ENCODE measurements at places on chromosomes 1 and 21. TPM values are rescaled to one million over a fixed set of nuclear protein-coding genes. Genes with fewer than 3 reads are reported as not detected.

The FALEC gene
- total RNA-seq: not detected

The GPR161 gene
- 0.51 TPM for total RNA-seq

The F3 gene
- total RNA-seq: 0.07 TPM

The CDC42BPA gene
- 1.2 TPM for total RNA-seq

The HSPA6 gene
- total RNA-seq: 1.2 TPM

The OR2W3 gene
- total RNA-seq: 0.21 TPM

The POU3F1 gene
- 1.4 TPM for total RNA-seq

GRCh38 chr1:206736878-206737728 lies 33.5 kb upstream of the IL19 start:
- H3K4me3 ChIP-seq: peak overlapping the region; percentile 7
- peak overlapping the region; percentile 12 for H3K27ac ChIP-seq
- H3K27me3 ChIP-seq: no peaks in the 10 kb centered on the region
- peaks cover 70% of the 10 kb centered on the region for H3K4me1 ChIP-seq

DNA sequence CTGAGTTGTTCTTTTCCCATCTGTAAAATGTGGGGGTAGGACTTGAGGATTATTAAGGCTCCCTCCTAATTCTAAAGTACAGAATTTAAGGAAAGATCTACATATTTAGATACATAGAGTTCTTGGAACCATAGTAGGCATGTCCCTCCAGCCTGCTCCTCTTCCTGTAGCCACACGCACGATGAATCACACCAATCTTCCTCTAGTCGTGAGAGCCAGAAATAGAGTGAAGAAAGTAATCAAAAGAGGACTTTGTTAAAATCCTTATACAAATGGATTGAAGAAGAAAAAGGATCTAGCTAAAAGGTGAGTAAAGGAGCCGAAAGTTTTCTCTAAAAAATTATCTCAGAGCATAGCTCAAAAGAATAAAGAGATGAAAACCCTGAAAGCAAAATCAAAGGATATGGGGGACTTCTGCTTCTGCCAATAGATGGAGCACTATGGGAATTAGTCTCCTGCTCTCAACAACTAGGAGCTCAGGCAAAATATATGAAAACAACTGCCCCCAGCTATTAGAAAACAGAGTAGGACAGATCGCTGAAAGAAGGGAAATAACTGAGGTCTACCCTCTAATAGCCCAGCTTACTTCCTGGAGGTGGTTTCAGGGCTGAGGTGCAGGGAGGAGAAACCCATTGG lies 8.5 kb downstream of the C1orf141 start:
- peak; percentile 48 for DNase-seq
- H3K4me3 ChIP-seq: no peak overlapping the region
- H3K27me3 ChIP-seq: no peaks in the 10 kb centered on the region
- H3K4me1 ChIP-seq: peaks cover 5% of the 10 kb centered on the region
- no peaks in the 10 kb centered on the region for H3K36me3 ChIP-seq

- H3K27me3 ChIP-seq: no peaks in the 10 kb centered on the region
- no peak overlapping the region for H3K27ac ChIP-seq
- H3K4me3 ChIP-seq: no peak overlapping the region
- no peak for DNase-seq
- H3K36me3 ChIP-seq: peaks cover 11% of the 10 kb centered on the region
These were observed 45.7 kb downstream of the EEIG2 start for GRCh38 chr1:108605633-108606032.

DNA sequence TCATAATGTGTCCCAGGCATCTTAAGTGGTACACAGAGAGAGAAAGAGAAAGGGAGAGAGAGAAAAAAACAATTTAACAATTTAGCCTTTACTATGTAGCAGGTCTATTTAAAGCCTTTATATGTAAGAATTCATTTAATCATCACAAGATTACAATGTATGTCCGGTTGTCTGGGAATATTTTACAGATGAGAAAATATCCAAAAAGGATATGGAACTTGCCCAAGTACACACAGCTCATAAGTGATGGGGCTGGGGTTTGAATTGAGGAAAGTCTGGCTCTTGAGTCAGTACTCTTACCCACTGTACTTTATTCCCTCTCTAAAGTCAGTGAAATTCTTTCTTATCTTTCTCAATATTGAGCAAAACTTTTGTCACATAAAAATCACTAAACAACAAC lies 104.6 kb downstream of the LYPLAL1 start:
- H3K4me3 ChIP-seq: no peak overlapping the region
- no peaks in the 10 kb centered on the region for H3K27me3 ChIP-seq
- no peak overlapping the region for H3K27ac ChIP-seq
- H3K4me1 ChIP-seq: no peaks in the 10 kb centered on the region

GRCh38 chr1:146021622-146022402 lies at the start of gene HJV:
Gene HJV, minus strand, starts transcription at chr1:146021735. Its CDS starts 1,504 bp downstream, at chr1:146020231.
- no peak within 1 kb of the TSS for H3K27ac ChIP-seq
- H3K36me3 ChIP-seq: no peaks in the 10 kb centered on the region
- peaks cover 76% of the 10 kb centered on the region for H3K27me3 ChIP-seq
- H3K4me3 ChIP-seq: no peak within 1 kb of the TSS
- peaks cover 10% of the 10 kb centered on the region for H3K4me1 ChIP-seq

DNA sequence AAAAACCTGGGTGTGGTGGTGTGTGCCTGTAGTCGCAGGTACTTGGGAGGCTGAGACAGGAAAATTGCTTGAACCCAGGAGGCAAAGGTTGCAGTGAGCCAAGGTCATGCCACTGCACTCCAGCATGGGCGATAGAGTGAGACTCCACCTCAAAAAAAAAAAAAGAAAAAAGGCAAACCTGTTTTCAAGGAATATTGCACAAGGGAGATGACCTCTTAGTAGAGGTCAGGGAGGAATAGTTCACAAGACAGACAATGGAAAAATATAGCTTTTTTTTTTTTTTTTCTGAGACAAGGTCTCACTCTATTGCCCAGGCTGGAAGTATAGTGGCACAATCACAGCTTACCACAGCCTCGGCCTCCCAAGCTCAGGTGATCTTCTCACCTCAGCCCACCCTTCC lies 22.5 kb upstream of the SUCO start:
- no peak overlapping the region for H3K27ac ChIP-seq
- peaks cover 14% of the 10 kb centered on the region for H3K27me3 ChIP-seq
- H3K4me3 ChIP-seq: no peak overlapping the region
- H3K36me3 ChIP-seq: no peaks in the 10 kb centered on the region
- DNase-seq: no peak
- no peaks in the 10 kb centered on the region for H3K4me1 ChIP-seq

GRCh38 chr1:67639361-67639760 lies 45.6 kb upstream of the GADD45A start:
- peaks cover 2% of the 10 kb centered on the region for H3K4me1 ChIP-seq
- no peak overlapping the region for H3K27ac ChIP-seq
- H3K27me3 ChIP-seq: peaks cover 14% of the 10 kb centered on the region
- no peaks in the 10 kb centered on the region for H3K36me3 ChIP-seq

DNA sequence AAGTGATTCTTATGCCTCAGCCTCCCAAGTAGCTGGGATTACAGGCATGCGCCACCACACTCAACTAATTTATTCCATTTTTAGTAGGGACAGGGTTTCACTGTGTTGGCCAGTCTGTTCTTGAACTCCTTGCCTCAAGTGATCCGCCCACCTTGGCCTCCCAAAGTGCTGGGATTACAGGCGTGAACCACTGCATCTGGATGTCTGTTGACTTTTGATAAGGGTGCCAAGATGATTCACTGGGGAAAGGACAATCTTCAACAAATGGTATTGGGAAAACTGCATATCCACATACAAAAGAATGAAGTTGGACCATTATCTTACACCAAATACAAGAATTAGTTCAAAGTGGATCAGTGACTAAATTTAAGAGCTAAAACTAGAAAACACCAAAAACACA lies 19.8 kb downstream of the RO60 start:
- H3K4me3 ChIP-seq: no peak overlapping the region
- no peak overlapping the region for H3K27ac ChIP-seq
- no peak for DNase-seq

GRCh38 chr1:186194107-186194756 lies 180.8 kb downstream of the TPR start:
- peaks cover 17% of the 10 kb centered on the region for H3K27me3 ChIP-seq
- no peak overlapping the region for H3K4me3 ChIP-seq
- no peak for DNase-seq
- H3K27ac ChIP-seq: no peak overlapping the region
- no peaks in the 10 kb centered on the region for H3K36me3 ChIP-seq
- H3K4me1 ChIP-seq: no peaks in the 10 kb centered on the region

- H3K27me3 ChIP-seq: peaks cover 20% of the 10 kb centered on the region
- H3K36me3 ChIP-seq: no peaks in the 10 kb centered on the region
- H3K27ac ChIP-seq: no peak overlapping the region
- no peak overlapping the region for H3K4me3 ChIP-seq
These were observed 1.6 kb upstream of the ANKRD65 start for GRCh38 chr1:1422465-1423244.

- peak; percentile 85 for DNase-seq
- no peak overlapping the region for H3K4me3 ChIP-seq
- no peak overlapping the region for H3K27ac ChIP-seq
- H3K4me1 ChIP-seq: peaks cover 4% of the 10 kb centered on the region
- H3K27me3 ChIP-seq: peaks cover 27% of the 10 kb centered on the region
These were observed 5.6 kb upstream of the KCNA10 start for GRCh38 chr1:110524311-110525248.

DNA sequence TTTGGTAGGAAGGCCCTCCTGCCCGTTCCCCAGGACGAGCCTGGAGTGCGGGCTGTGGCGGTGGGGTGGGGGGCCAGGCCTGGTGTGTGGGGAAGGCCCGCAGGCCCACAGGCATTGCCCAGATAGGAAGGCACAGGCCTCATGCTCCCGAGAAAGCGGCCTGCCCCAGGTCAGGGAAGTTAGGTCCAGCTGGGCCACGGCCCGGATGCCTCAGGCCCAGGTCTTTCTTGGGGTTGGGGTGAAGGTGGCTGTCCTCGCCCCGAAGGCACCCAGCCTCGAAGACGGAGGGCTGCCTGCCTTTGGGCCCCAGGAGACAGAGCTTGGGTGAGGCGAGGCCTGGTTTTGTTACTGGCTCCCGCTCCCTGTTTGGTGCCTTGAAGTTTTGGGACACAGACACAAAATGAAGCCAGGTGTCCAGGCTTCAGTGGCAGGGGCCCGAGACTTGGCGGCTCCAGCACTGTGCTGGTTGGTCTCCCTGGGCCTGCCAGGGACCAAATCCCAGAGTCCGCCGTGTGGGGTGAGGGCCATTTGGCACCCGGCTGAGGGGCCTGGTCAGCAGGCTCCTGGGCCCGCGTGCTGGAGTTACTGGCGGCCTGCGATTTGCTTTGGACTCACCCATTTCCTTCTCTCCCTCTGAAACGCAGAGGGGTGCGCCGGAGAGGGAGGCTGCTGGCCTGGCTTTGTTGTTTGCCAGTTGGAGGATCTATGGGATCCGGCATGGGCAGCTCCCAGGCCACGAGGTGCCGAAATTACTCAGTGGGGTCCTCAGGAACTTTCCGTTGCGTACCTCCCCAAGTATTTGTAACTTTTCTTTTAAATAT lies 2.0 kb downstream of the SKI start:
- peak overlapping the region; percentile 93 for H3K4me3 ChIP-seq
- H3K27me3 ChIP-seq: peaks cover 3% of the 10 kb centered on the region
- peak overlapping the region; percentile 91 for H3K27ac ChIP-seq
- H3K36me3 ChIP-seq: peaks cover 23% of the 10 kb centered on the region
- peak; percentile 79 for DNase-seq

DNA sequence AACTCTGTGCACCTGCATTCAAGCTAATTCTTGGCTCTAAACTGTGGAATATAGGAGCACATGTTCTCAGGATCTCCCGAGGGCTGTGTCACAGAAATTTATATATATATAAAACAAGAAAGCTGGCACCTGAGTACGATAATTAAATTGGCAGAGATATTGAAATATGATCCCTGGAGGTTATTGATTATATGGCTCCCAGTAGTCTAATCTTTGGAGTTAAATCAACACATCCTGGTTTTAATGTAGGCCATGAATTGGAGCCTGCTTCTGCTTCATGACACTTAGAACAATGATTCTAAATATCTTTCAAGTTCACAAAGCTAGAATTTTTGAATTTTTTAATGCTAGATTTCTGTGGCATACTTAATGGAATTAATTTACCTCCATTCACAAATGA lies 84.3 kb downstream of the CTH start:
- H3K4me3 ChIP-seq: no peak overlapping the region
- H3K27ac ChIP-seq: no peak overlapping the region
- H3K36me3 ChIP-seq: no peaks in the 10 kb centered on the region
- peaks cover 26% of the 10 kb centered on the region for H3K27me3 ChIP-seq
- no peak for DNase-seq
- no peaks in the 10 kb centered on the region for H3K4me1 ChIP-seq

DNA sequence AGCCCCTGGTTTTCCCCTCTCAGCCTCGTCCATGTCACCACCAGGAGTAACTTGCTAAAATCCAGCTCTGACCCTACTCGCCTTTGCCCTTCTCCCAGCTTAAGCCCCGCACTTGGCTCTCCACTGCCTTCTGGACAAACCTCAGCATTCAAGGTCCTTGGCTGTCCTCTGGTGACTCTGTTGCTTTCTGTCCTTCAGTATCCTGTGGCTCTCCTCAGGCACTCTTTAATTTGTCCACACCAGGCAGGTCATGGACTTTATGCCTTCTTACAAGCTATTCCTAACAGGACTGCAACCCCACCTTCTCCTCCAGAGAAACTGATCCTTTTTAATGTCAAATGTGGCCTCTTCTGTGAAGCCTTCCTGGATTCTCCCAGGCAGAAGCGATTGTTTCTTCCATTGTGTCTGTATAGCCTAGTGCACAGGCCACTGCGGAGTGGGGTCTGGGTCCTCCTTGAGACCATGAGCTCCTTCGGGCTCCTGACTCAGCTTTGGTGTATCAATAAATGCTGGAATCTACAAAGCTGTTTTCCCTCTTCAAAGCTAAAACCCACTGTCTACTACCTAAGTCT lies 26.7 kb upstream of the CTPS1 start:
- H3K4me1 ChIP-seq: peaks cover 9% of the 10 kb centered on the region
- H3K27ac ChIP-seq: no peak overlapping the region
- peaks cover 26% of the 10 kb centered on the region for H3K27me3 ChIP-seq
- DNase-seq: no peak
